Hematopoietic multipotent progenitor cell (in vitro differentiated cells): ENCODE measurements at places on chromosomes 16 and 17. TPM values are rescaled to one million over a fixed set of nuclear protein-coding genes. Genes with fewer than 3 reads are reported as not detected.

The PPL gene
- 0.81 TPM for total RNA-seq

The VTN gene
- total RNA-seq: not detected

The SEBOX gene
- not detected for total RNA-seq

The CIBAR2 gene
- total RNA-seq: not detected

The CYGB gene
- 1.1 TPM for total RNA-seq

The SLC46A1 gene
- total RNA-seq: 3.5 TPM

The SLC13A5 gene
- total RNA-seq: under 0.01 TPM

The CTRB1 gene
- total RNA-seq: not detected

The FBF1 gene
- 25.9 TPM for total RNA-seq

The PLA2G10 gene
- not detected for total RNA-seq

The ACSM5 gene
- total RNA-seq: not detected

The HOXB3 gene
- 20.5 TPM for total RNA-seq

The WSCD1 gene
- under 0.01 TPM for total RNA-seq

The MT1H gene
- not detected for total RNA-seq

The GCGR gene
- total RNA-seq: not detected

The SULT1A3 gene
- total RNA-seq: 12.1 TPM

The KCNG4 gene
- total RNA-seq: not detected

The CBFA2T3 gene
- total RNA-seq: 32.0 TPM

The SNAI3 gene
- 6.7 TPM for total RNA-seq

The ADGRG1 gene
- total RNA-seq: 93.2 TPM
